ENCODE measurements at places on chromosomes 3 and 15. TPM values are rescaled to one million over a fixed set of nuclear protein-coding genes. Genes with fewer than 3 reads are reported as not detected.

AMIGO3 gene
- 0.73 TPM for total RNA-seq

CLDN16 gene
- 4.8 TPM for total RNA-seq

MB21D2 gene
- total RNA-seq, result 11.9 TPM

ITIH1 gene
- 0.47 TPM for total RNA-seq

GPR171 gene
- total RNA-seq, result not detected

Measured in Calu3 (cell line).